ENCODE measurements at places on chromosomes 1 and 21. TPM values are rescaled to one million over a fixed set of nuclear protein-coding genes. Genes with fewer than 3 reads are reported as not detected.

FLVCR1 gene
- total RNA-seq: 8.1 TPM

KRTAP10-7 gene
- not detected for total RNA-seq

ESPN gene
- total RNA-seq: 2.0 TPM

MEX3A gene
- total RNA-seq: 0.14 TPM

BGLAP gene
- 0.45 TPM for total RNA-seq

GCSAML gene
- total RNA-seq: 1.4 TPM

RGS16 gene
- total RNA-seq: 4.2 TPM

OR14C36 gene
- not detected for total RNA-seq

PCP4L1 gene
- total RNA-seq: not detected

AKR7A3 gene
- total RNA-seq: 2.0 TPM

GPR37L1 gene
- total RNA-seq: not detected

NBPF4 gene
- not detected for total RNA-seq

SPRR5 gene
- not detected for total RNA-seq

GRCh38 chr1:57238233-57238781 lies 185.6 kb downstream of the DAB1 start:
- no peaks in the 10 kb centered on the region for H3K27me3 ChIP-seq
- H3K4me1 ChIP-seq: no peaks in the 10 kb centered on the region
- DNase-seq: no peak
- H3K36me3 ChIP-seq: no peaks in the 10 kb centered on the region
- no peak overlapping the region for H3K4me3 ChIP-seq

GRCh38 chr1:47298025-47298699 lies 15.8 kb downstream of the STIL start:
- no peak overlapping the region for H3K4me3 ChIP-seq
- no peaks in the 10 kb centered on the region for H3K27me3 ChIP-seq
- no peaks in the 10 kb centered on the region for H3K4me1 ChIP-seq
- no peak overlapping the region for H3K27ac ChIP-seq

GRCh38 chr1:54132495-54132894 lies 20.3 kb downstream of the CDCP2 start:
- no peaks in the 10 kb centered on the region for H3K27me3 ChIP-seq
- H3K4me3 ChIP-seq: no peak overlapping the region
- H3K36me3 ChIP-seq: no peaks in the 10 kb centered on the region
- no peaks in the 10 kb centered on the region for H3K4me1 ChIP-seq
- DNase-seq: no peak

- H3K27me3 ChIP-seq: no peaks in the 10 kb centered on the region
- H3K36me3 ChIP-seq: no peaks in the 10 kb centered on the region
- no peak for DNase-seq
- no peak overlapping the region for H3K27ac ChIP-seq
- no peak overlapping the region for H3K4me3 ChIP-seq
Observed at GRCh38 chr1:35939484-35939883, 8.6 kb downstream of the AGO3 start.

GRCh38 chr1:203325026-203325417 lies 19.7 kb downstream of the BTG2 start:
- H3K36me3 ChIP-seq: no peaks in the 10 kb centered on the region
- H3K4me3 ChIP-seq: peak overlapping the region; percentile 17
- H3K27ac ChIP-seq: peak overlapping the region; percentile 95
- H3K27me3 ChIP-seq: no peaks in the 10 kb centered on the region

GRCh38 chr1:32474954-32475353 lies 10.1 kb downstream of the ZBTB8B start:
- H3K27me3 ChIP-seq: peaks cover 2% of the 10 kb centered on the region
- DNase-seq: no peak
- no peaks in the 10 kb centered on the region for H3K4me1 ChIP-seq
- no peaks in the 10 kb centered on the region for H3K36me3 ChIP-seq
- no peak overlapping the region for H3K4me3 ChIP-seq
- H3K27ac ChIP-seq: no peak overlapping the region

GRCh38 chr1:110872745-110873720 lies at the start of gene CD53:
CD53 (plus strand) TSS chr1:110873148; CDS start chr1:110891409, 18,261 bp downstream.
- H3K27me3 ChIP-seq: no peaks in the 10 kb centered on the region
- peak within 1 kb of the TSS; percentile 94 for H3K27ac ChIP-seq
- H3K36me3 ChIP-seq: peaks cover 9% of the 10 kb centered on the region
- H3K4me3 ChIP-seq: peak within 1 kb of the TSS; percentile 71
- peaks cover 22% of the 10 kb centered on the region for H3K4me1 ChIP-seq

GRCh38 chr1:11940260-11940921 lies 5.9 kb downstream of the PLOD1 start:
- no peaks in the 10 kb centered on the region for H3K27me3 ChIP-seq
- peaks cover 6% of the 10 kb centered on the region for H3K4me1 ChIP-seq
- H3K27ac ChIP-seq: no peak overlapping the region
- no peak overlapping the region for H3K4me3 ChIP-seq
- DNase-seq: no peak

GRCh38 chr1:20508411-20508771 lies 440 bp upstream of the MUL1 start:
- H3K36me3 ChIP-seq: peaks cover 7% of the 10 kb centered on the region
- peaks cover 3% of the 10 kb centered on the region for H3K27me3 ChIP-seq
- H3K4me1 ChIP-seq: peaks cover 15% of the 10 kb centered on the region
- peak overlapping the region; percentile 88 for H3K27ac ChIP-seq
- peak overlapping the region; percentile 90 for H3K4me3 ChIP-seq

DNA sequence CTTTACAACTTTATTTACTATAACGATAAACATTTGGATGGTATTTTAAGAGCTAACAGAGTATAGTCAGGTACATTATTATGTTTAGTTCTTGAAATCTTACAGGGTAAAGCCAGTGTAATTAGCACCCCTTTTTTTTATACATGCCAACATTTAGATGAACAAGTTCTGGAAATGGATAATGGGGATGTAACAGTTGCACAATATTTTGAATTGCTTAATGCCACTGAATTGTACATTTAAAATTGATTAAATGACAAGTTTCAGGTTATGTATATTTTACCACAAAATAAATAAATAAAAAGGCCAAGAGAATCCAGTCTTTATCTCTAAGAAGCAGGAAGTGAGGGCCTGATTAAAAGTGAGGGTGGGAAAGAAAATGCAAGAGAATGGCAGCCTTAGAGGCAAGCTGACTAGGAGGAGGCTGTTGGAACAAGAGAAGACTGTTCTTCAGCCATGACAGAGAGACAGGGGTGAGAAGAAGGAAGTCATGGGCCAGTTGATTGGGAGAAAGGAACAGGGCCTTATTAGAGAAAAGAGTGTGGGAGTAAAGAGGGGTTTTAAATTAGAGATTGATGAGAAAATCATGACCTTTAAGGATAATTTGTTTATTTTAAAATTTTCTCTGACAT lies 49.9 kb upstream of the TNFSF18 start:
- no peak for DNase-seq
- no peak overlapping the region for H3K4me3 ChIP-seq
- no peaks in the 10 kb centered on the region for H3K27me3 ChIP-seq
- H3K4me1 ChIP-seq: no peaks in the 10 kb centered on the region
- H3K36me3 ChIP-seq: no peaks in the 10 kb centered on the region

GRCh38 chr1:184866586-184866985 lies 107.7 kb downstream of the NIBAN1 start:
- H3K4me3 ChIP-seq: no peak overlapping the region
- peak overlapping the region; percentile 83 for H3K27ac ChIP-seq
- H3K4me1 ChIP-seq: peaks cover 12% of the 10 kb centered on the region

DNA sequence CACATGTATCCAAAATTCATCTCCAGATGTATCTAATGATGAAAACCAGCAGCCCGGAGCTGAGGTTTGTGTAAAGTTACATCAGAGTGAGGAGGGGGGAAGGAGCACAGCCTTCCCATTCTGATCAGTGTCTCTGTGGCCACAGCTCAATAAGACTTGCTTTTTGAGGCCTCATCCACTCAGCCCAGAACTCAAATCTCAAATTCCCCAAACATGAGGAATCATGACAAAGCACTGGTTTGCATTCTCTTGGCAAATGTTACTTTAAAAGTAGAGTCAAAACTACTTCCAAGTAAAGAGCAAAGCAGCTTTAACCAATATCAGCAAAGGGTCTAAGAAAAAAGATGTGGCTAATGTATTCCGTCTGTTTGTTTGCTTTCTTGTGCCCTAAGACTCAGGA lies 30.9 kb downstream of the CCN1 start:
- DNase-seq: no peak
- no peaks in the 10 kb centered on the region for H3K27me3 ChIP-seq
- no peaks in the 10 kb centered on the region for H3K4me1 ChIP-seq
- no peak overlapping the region for H3K4me3 ChIP-seq
- no peaks in the 10 kb centered on the region for H3K36me3 ChIP-seq

DNA sequence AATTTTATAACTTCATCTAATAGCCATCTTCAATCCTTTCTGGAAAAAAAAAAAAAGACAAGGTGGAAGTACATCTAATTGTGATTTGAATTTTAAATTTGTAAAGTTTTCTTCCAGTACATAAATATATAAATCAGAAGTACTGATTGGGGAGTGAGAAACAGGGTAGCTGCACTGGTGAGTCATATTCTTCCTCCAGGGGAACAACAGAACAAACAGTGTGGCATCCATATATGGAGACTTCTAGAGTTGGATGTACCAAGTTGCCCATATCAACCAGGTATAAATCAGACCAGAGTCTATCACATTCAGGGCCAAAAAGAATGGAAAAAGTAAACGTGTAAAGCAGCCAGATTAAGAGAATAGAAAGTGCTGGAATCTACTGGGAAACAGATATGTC lies 66.0 kb upstream of the NRIP1 start:
- H3K4me3 ChIP-seq: no peak overlapping the region
- H3K27ac ChIP-seq: no peak overlapping the region
- no peaks in the 10 kb centered on the region for H3K36me3 ChIP-seq
- no peak for DNase-seq
- H3K4me1 ChIP-seq: no peaks in the 10 kb centered on the region

GRCh38 chr1:35173909-35174540 lies 18.9 kb downstream of the SFPQ start:
- no peak overlapping the region for H3K27ac ChIP-seq
- peaks cover 43% of the 10 kb centered on the region for H3K36me3 ChIP-seq
- no peaks in the 10 kb centered on the region for H3K4me1 ChIP-seq
- no peaks in the 10 kb centered on the region for H3K27me3 ChIP-seq
- DNase-seq: no peak

GRCh38 chr1:14634486-14634885 lies 36.0 kb downstream of the KAZN start:
- no peaks in the 10 kb centered on the region for H3K27me3 ChIP-seq
- no peak overlapping the region for H3K4me3 ChIP-seq
- no peak overlapping the region for H3K27ac ChIP-seq

- no peaks in the 10 kb centered on the region for H3K4me1 ChIP-seq
- no peak overlapping the region for H3K4me3 ChIP-seq
- H3K27ac ChIP-seq: no peak overlapping the region
- H3K36me3 ChIP-seq: no peaks in the 10 kb centered on the region
- no peaks in the 10 kb centered on the region for H3K27me3 ChIP-seq
- DNase-seq: no peak
Observed at GRCh38 chr1:55813618-55814017, 598.5 kb upstream of the USP24 start.

- no peaks in the 10 kb centered on the region for H3K27me3 ChIP-seq
- no peaks in the 10 kb centered on the region for H3K4me1 ChIP-seq
- no peaks in the 10 kb centered on the region for H3K36me3 ChIP-seq
- no peak overlapping the region for H3K4me3 ChIP-seq
Observed at GRCh38 chr1:193311226-193311948, 125.0 kb upstream of the B3GALT2 start.

GRCh38 chr21:31921079-31921478 lies 48.3 kb downstream of the HUNK start:
- H3K27ac ChIP-seq: no peak overlapping the region
- no peak overlapping the region for H3K4me3 ChIP-seq
- H3K27me3 ChIP-seq: no peaks in the 10 kb centered on the region
- DNase-seq: no peak
